ENCODE measurements at places on chromosomes 6 and 20. TPM values are rescaled to one million over a fixed set of nuclear protein-coding genes. Genes with fewer than 3 reads are reported as not detected.

DNA sequence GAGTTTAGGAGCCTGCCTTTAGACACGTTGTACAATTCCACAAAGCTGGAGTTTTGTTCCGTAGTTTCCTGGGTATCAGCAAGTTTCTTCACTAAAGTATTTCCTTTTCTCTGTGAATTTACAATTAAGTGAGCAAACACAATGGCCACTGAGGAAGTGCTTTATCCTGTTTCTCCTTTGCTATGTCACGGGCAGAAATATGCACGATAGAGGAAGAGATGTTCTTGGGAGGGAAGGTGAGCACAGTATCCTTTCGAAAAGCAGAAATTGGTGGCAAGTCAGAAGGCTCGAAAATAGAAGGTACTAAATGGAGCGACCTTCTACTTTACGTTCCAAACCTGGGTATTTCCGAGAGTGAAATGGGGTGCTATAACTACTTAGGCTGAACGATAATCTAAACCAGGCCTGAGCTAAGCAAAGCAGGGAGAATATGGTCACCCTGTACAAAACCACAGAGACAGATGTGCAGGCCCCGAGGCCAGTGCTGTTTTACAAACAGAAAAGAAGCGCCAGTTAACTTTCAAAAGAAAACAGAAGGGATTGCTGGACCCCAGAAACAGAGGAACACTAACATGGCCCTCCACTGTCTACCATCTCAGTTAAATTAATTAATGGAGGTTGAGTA, 259.6 kb downstream of the TBC1D7 start:
- no peak for DNase-seq

GRCh38 chr20:33791959-33792597, 19.1 kb upstream of the CHMP4B start:
- peak; percentile 30 for DNase-seq

DNA sequence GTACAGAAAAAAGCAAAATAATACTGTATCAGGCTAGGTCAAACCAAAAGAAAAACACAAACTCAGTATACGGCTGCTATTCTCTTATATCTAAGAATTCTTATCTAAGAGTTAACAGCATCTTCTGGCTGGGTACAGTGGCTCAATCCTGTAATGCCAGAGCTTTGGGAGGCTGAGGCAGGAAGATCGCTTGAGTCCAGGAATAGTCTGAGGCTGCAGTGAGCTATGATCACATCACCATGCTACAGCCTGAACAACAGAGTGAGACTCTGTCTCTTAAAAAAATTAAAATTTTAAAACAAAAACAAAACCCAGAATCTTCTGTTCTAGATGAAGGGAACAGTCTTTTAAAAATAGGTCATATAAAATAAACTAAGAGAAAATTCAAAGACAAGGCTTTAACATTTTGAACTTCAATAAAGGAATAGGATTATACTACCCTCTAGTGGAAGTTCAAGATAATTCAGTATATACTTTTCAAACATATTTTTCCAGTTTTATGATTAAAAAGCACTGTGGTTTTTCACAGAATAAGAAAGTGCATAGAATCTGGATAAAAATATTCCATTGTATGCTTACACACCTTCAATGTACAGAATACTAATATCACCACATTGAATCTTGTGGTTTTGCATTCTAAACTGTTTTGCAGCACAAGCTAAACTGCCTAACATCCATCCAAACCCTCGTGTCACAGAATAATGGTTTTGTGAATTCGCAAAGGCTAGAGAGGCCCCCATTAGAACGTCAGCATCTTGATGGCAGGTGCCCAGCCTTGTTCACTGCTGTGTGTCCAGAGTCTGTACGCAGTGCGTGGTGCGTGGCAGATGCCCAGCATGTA, 39.3 kb downstream of the DTNBP1 start:
- no peak for DNase-seq

GRCh38 chr6:109892451-109893435, 85.4 kb upstream of the GPR6 start:
- no peak for DNase-seq

- no peak for DNase-seq
Observed at GRCh38 chr6:170448317-170448716, 104.8 kb downstream of the PSMB1 start.

GRCh38 chr6:144062786-144063185, 32.6 kb downstream of the SF3B5 start:
- DNase-seq, result no peak

DNA sequence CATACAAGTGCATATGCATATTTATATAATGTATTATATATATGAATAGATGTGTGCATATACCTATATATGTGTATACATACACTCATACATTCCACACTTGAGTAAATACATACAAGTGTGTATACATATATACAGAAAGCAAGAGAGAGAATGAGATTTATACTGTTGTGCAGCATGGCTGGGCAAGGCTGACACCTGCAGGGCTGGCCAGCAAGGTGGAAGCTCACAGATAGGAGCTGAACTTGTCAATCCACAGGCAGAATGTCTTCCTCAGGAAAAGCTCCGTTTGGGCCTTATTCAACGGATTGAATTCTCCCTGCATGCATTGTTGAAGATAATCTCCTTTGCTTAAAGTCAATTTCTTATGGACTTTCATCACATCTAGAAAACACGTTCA, 256.7 kb downstream of the ZNF217 start:
- DNase-seq, result no peak

- no peak for DNase-seq
Observed at GRCh38 chr6:166774292-166774691, 147.2 kb upstream of the RPS6KA2 start.

DNA sequence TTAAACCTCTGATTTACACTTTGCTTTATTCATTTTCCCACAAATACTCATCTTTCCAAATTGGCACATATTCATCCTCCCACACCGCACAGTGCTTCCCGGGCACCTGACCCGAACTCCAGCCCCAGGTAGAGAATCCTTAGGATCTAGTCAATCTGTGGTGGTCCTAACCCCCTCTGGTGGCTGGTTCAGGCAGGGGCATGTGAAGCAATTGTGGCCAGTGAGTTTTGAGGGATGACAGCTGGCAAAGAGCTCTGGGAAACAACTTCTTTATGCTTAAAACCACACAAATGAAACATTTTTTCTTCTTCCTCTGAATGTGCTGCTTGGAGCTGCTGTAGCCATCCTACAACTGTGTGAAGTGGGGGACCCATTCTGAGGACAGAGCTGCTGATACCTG, 54.7 kb downstream of the ELOVL5 start:
- DNase-seq, result no peak

DNA sequence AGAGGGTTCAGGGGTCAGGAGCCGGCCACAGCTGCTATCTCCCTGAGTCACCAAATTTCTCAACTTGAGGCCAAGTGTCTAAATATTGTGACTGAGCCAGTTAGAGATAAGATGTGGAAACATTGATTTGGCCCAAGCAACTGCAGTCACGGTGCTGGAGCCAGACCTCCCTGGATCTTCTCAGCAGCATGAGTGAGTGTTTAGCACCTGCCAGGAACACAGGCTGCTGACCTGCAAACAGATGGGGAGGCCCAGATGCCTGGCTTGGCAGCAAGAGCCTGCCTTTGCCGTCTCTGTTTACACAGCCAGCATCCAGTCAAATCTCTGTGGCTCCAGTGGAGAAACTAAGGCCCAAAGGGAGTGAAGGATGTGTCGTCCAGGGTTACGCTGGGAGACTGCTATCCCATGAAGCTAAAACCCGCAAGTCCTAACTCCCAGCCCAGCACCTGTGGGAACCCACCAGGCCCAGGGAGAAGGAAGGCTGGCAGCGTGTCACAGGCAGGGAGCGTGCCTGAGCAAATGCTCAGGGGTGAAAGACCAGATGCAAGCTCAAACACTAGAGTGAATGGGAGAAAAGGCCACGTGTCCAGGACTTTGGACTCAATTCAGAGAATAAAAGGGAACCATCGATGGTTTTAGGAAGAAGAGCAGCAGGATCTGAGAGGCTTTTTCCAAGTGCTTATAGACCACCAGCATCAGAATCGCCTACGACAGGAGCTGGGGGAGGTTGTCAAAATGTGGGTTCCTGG, 15.9 kb upstream of the PTGIS start:
- DNase-seq, result no peak

DNA sequence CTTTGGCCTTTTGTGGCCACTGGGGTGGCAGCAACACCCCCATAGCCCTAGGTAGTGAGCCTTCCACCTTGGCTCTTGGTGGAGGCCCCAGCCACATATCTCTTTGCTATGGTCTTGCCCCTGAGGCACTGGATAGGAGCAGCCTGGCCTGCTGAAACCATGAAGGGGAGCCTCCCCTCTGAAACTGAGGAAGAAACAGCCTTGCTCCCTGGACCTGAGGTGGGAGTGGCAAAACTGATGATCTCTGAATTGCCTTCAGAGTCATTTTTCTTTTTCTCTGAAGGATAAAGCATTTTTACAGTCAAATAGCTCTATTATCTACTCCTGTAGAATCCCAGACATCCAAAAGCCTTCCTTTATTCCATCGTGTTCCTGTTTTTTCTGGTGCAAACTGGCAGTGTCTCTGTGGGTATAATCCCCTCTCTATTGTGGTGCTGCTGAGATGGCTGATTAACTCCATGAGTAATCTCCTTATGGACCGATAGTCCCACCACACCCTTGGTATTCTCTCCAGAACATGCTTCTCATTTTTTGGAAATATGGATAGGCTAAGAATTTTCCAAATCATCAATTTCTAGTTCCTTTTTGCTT, 22.0 kb upstream of the PRSS35 start:
- no peak for DNase-seq

Gene TBX18
- not detected for total RNA-seq

Gene MAP7
- 2.3 TPM for total RNA-seq

Gene PSORS1C1
- 0.26 TPM for total RNA-seq

Measured in activated T-helper 1 cell treated with anti-CD3 and anti-CD28 coated beads, Interleukin-12 subunit alpha, Interleukin-12 subunit beta, Interleukin-2, Interleukin-4 antibody, amounts not matched to agents 30 ng/mL and 10 ng/mL and 1 ng/mL, durations not matched to agents 14 hours and 24 hours and 36 hours (primary cell).